ENCODE measurements at places on chromosomes 7 and 10.

GRCh38 chr10:112275512-112276245 is 7.5 kb upstream of the TECTB start:
- DNase-seq = no peak

- no peak for DNase-seq
Observed at GRCh38 chr10:6120691-6121090, 31.9 kb downstream of the RBM17 start.

GRCh38 chr7:139623518-139623917 is 100.0 kb downstream of the CLEC2L start:
- no peak for DNase-seq

GRCh38 chr10:103808780-103809179 is 46.6 kb downstream of the SH3PXD2A start:
- no peak for DNase-seq

DNA sequence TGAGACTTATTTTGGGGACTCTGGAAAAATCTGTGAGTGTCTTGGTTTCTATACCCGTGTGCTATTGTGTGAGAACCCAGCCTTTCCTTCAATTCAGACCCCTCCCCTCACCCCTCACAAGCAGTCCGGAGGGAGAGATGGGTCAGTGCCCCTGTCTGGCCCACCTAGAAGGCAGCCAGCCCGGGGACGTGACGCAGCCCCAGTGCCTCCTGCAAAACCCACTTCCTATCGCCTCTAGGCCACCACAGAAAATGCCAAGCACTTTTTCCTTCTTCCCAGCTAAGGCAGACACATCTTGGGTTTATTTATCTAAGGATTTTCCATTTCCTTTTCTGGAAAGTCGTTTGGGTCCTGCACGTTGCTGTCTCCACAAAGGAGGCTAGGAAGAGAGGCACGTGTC is 11.6 kb upstream of the AQP1 start:
- no peak for DNase-seq

- DNase-seq = no peak
Observed at GRCh38 chr7:76000566-76000965, 6.2 kb upstream of the TMEM120A start.

DNA sequence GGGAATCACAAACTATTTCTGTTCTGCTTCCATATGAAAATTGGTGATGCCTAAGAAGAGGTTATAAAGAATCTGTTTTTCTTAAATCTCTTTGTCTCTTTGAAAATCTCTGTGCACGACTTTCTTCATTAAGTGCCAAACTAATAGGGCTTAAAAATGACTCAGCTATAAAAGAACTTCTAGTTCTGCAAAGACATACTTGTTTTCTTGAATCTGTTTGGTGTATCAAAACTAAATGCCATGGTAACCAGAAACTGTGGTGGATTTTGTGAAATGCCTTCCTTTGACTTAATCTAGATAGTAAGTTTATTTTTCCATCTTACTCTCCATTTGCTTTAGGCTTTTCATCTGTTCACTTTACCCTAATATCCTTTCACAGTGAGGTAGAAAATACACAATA is 417.8 kb downstream of the PARD3 start:
- DNase-seq = no peak

DNA sequence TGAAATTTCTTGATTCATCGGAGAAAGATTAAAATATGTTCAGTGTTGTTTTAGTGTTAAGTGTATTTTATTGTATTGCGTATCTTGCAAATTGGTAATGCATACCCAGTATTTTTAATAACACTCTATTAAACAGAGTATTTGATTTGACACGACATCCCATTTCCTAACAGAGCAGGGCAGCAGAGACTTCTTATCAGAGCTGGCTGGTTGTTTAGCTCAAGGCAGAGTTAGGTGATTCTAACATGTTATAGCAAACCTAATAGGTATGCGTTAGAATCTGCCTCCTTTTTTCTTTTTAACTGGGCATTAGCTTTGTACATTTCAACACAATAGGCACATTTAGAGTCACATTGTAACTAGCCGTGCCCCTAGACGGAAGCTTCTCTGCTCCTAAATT is 57.1 kb upstream of the CELF2 start:
- DNase-seq = no peak

DNA sequence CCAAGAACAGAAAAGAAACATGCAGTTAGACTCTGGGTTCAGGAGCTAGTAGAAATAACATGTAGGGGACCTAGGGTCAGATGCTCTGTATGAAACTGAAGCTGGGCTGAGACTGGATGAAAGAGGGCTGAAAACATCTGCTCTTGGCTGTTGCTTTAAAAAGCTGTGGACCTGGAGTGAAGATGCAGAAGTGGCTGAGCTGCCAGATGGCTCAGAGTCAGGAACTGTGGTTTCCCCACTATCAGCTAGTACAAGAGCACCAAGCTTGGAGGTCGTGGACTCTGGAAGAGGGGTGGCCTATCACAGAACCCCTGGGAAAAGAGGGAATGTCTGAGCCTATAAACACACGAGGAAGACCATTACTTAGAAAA is 5.9 kb downstream of the ADK start:
- no peak for DNase-seq

GRCh38 chr7:27113991-27114769 is 11.7 kb upstream of the HOXA2 start:
- no peak for DNase-seq

- DNase-seq = no peak
Observed at GRCh38 chr7:113086431-113086888, at the start of gene GPR85. TSS of gene GPR85 (minus strand) at chr7:113086827. CDS start at chr7:113084721, 2,106 bp downstream.

DNA sequence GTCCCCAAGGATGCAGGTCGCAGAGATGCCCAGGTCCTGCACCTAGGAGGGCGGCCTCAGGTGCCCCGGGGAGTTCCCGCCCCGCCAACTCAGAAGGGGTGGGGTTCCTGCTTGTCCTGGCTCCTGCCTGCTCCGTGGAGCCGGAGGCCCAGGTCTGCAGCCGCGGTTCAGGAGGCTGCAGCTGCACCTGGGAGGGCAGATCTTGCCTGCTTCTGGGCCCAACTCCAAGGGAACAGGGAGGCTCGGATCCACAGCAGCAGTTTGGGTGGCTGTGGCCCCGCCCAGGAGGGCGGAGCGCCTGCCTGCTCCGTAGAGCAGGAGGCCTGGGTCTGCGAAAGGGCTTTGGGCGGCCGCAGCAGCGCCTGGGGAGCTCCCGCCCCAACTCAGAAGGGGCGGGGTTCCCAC is 108.2 kb upstream of the EGR2 start:
- no peak for DNase-seq

DNA sequence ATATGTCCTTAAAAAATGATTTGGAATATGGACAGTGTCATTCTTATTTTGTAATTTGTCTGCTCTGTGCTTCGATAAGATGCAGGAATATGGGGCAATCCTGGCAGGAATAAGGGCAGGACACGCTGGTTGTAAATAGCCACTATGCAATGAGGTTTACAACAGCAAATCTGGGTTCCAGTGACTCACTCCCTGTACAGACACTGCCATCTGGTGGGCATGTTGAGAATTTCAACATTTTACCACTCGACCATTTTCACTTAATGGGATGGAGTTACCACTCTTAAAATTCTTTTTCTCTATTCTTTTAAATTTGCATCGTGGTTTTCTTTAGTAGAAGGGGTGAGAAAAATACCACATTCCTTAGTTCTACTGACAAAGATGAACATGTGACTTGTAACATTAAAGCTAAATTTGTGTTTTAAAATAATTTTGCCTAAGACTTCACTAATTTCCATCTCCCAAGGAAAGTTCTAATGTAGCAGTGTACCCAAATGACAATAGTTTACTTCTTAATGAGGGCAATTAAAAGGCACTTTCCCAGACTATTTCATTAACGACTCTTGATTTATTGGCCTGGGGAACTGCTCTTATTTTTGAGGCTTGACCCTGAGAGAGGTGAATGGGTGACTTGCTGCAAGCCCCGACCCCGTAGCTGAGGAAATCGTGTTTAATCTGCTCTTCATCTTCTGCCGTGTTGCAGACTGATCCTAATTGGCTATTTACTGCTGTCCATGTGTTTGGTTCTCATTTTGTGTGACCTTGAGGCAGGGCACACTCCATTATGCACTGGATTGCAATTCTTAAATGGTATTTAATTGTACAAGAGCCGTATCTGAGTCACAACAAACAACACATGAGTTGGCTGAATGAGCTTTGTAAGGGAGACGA is 173.6 kb upstream of the IMMP2L start:
- DNase-seq = peak; percentile 35

DNA sequence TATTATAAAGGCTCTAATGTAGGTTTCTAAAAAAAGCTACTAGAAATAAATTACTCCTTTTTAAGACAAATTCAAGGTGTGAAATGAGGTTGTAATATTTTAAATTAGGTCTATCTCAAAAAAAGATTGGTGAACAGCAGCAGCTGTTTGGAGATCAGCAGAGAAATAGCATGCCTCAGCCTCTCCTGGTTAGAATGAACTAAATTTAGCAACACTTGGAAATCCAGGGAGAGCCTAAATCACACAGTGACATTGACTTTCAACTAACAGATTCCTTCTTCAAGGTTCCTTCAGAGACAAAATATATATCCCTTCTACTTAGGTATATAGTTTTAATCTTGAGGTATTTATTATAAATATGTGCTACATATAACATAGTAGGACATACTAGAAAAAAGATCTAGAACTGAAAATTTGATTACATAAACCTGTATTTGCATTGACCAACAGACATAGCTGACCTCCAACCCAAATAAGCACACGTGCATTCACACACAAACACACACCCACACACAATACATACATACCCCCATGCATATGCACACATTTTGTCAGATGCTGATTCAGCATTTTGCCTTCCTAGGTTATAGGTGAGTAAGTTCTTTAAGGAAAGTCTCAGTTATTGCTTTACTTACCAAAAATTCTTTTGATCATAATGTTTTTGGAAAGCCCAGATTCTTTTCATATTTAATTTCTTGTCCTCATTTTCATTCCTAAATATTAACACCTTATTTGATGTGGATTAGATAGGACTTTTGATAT is 47.3 kb downstream of the DGKB start:
- no peak for DNase-seq

GRCh38 chr7:141238596-141239243 is 164.9 kb downstream of the TMEM178B start:
- DNase-seq = no peak

DNA sequence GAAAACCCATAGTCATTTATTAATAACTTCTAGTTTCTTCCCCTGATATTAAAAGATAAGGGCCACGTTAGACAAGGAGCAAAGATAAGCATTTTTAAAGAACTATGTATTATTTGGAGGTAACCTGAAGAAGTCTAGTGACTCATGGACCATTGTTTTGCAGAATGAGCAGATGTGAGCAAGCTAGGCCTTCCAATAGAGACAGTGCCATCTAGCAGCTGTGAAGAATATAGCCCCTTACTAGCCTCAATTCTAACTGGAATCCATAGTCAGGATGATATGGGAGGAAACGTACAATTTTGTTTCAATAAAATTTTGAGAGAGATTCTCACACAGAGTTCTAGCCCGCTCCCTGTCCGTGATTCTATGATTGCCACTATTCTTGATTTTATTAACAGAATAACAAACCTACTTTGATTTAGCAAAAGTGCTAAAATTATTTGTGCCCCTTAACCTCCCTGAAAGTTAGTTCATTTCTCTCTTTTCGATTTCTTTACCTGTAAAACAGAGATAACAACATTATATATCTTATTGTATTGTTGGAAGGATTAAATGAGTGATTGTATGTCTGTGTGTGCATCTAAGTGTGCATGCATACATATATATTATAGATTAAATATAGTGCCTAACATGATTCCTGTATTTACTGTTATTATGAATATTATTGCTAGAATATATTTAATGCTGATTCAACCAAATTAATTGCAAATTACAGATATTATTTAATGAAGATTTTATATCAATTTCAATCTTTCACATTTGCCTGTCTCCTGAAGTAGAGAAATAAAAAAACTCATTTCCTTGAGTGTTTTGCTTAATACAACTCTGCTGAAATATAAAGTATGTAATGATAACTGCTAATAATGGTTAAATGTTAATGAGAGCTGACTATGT is 22.7 kb downstream of the FAM237B start:
- DNase-seq = no peak
